Kasumi-1 (cell line): ENCODE measurements at places on chromosomes 3 and 15.

DNA sequence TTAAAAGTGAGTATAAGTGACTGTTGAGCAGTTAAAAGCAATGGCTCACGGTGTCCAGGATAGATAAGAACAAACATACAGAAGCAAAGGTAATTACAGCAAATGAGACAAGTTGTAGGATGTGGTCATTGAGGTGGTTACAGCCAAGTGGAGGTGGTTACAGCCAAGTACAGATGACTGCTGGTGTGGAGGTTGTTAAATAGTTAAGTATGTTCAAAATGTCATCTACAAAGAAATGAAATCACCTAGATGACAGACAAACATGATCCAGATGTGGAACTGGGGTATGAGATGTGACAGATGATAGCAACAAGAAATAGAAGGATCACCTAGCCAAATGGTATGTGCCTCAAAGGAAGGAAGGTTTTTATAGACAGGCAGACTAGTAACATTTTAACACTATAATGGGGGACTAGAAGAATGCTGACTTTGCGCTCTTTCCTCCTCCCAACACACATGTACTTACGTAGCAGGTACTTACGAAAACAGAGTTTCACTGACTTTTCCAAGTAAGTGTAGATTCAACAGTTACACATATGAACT lies 6.8 kb upstream of the ANKRD28 start:
- DNase-seq: no peak

- no peak for DNase-seq
These were observed 57.6 kb upstream of the FRMD4B start for GRCh38 chr3:69443457-69443920.

- no peak for DNase-seq
These were observed 26.6 kb downstream of the ITGB5 start for GRCh38 chr3:124860599-124860998.

- peak; percentile 74 for DNase-seq
These were observed 57.5 kb upstream of the SIN3A start for GRCh38 chr15:75508840-75509532.

DNA sequence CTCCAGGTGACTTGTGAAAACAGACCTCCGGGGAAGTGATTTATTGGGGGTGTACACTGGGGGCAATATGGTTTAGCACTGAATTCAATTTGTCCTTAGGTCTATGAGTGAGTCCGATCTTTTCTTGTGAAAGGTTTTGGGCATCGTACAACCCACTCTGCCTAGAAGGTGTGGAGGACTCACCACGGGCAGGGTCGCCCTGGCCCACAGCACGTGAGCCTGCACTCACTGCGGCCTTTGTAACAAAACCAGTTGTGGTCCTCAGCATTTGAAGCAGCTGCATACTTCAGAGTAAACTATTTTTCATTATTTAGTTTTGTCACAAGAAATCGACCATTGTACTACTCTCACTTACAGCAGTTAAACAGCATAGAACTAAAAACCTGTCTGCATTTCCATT lies 72.6 kb upstream of the BLM start:
- no peak for DNase-seq

- no peak for DNase-seq
These were observed 41.5 kb downstream of the LYZL4 start for GRCh38 chr3:42368861-42369260.

DNA sequence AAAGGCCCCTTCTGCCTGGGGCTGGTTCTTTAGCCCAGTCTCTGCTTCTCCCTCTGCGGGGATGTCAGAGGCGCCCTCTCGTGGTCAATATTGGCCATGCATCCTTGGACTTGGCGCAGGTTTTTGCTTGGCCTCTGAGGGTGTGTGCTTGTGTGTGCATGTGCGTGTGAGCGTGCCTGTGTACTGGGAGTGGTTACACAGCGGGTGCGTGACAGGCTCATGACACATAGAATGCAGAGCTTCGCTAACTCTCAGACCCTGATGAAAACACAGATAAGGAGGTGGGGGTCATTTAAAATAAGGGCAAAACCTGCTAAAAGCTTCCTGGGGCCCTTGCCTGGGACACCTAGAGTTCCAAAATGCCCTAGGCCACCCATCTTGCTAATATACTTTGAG lies 160.9 kb downstream of the SMAD6 start:
- DNase-seq: peak; percentile 77

GRCh38 chr3:160695915-160696327 lies 19.0 kb downstream of the ARL14 start:
- DNase-seq: no peak

DNA sequence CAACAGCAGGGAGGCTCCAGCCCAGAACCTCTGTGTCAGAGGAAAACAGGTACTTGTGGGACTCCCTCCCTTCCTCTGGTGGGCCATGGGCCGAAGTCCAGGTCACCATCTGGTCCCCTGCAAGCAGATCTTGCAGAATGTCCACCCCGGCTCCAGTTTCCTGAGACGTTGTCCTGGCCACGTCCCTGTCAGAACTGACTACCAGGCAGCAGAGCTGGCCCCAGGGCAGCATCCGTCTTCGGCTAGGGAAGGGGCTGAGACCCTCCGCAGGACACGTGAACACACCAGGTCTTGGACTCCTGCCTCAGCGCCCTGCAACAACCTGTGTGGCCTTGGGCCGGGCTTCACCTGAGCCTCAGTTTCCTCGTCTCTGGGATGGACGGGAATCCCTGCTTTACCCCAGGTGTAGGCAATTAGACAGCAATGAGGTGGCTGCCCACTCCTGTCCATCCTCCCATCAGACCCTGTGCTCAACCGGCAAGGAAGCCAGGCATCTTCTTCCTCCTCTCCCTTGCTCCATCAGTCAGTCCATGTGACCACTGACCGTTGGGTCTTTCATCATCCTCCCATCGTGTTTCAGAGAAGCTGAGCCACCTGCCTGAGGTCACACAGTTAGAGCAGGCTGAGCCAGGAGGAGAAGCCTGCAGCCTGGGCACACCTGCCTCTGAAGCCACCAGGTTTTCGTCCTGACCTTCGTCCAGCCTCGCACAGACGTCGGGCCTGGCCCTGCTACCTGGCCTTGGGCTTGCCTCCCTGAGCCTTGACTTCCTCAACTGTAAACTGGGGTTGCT lies 8.9 kb upstream of the PRKCD start:
- no peak for DNase-seq

DNA sequence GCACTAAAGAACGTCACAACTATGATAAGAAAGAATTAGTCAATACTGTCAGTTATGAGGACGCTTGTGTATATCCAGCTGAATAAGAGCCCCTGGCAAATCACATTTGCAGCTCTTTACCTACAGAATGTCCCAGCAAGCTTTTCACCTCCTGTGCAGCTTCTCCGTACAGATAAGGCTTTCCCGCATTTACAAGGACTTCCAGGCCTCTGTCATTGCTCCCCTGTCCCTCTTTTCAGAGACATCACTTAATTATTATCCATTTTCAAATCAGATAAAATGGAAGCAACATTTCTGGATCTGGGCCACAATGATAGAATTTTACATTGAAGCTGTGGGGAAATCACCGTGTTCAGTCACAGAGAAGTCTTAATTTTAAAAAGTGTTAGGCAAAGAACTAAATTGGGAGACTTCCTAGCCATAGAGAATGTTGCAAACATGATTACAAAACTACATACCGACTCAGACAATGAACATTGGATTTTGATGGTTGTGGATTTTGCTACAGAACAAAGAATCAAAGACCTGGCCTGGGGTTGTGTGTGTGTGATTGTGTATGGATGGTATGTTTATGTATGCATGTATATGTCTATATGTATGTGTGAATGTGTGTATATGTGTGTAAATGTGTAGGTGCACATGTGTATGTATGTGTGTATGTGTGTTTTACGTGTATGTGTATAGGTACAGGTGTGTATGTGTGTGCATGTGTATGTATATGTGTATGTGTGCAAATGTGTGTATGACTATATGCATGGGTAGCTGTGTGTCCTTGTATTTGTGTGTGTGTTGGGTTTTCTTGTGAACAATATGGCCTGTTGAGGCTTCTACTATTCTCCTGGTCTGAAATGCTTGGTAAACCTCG lies 41.5 kb downstream of the MGLL start:
- no peak for DNase-seq

GRCh38 chr3:37932505-37932904 lies 58.1 kb upstream of the VILL start:
- no peak for DNase-seq

GRCh38 chr3:24513463-24513862 lies 18.8 kb upstream of the THRB start:
- DNase-seq: no peak

GRCh38 chr3:154729741-154730140 lies 299.8 kb upstream of the GPR149 start:
- no peak for DNase-seq

DNA sequence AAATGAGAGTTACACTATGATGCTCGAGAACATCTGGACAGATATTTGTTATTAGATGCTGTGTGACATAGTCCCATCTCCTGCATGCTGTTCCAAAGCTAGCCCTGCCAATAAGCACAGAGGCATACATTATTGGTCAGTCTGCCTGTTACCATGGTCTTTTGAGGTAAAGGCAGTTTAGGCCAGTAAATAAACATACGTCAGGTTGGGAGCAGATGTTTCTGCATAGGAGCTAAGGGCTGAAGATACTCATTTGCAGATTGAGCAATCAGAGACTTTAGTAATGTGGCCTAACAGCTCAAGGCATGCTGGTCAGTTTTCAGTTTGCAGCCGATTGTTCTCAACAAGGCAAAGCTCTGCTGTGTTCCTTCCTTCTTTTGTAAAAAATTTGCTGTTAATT lies 192.9 kb downstream of the ADAMTSL3 start:
- DNase-seq: no peak

- DNase-seq: no peak
These were observed 68.1 kb upstream of the MAGI1 start for GRCh38 chr3:66106788-66107187.

DNA sequence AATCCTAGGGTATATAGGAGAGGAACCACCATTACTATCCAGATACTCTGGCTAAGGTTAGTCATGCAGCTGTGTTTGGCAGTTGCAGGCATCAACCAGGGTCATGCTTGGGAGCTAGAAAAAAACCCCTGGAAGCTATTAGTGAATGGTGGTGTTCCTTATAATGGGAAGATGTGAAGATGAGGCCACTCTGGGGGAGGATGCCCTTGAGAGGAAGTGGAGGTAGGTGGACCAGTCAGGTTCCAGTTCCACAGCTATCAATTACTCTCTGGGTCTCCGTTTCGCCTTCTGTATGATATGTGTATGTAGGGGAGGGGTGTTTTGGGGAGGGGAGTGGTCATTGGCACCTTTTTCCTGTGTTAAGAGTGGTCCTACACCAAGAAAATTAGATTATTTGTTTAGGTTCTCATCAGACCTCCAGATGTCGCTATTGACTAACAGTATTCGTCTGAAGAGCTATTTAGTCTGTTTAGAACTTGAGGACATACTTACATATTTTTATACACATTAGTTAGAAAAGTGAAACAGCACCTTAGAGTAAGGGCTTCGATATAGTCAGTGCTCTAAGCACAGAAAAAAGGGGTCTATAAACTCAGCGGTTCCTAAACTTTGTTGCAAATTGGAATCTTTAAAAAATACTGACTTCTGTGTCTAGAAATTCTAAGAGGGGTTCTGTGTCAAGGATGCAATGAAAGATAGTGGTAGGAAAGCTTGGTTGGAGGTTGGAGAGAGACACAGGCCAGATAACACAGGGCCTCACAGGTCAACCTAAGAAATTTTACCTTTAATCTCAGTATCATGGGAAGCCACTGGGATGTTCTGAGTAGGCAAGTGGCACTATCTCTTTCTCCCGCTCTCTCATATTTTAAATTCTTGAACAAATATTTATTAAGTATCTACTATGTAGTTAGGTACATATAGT lies 9.1 kb upstream of the HPS3 start:
- DNase-seq: peak; percentile 73

- DNase-seq: no peak
These were observed 37.3 kb downstream of the NMNAT3 start for GRCh38 chr3:139640456-139640855.

DNA sequence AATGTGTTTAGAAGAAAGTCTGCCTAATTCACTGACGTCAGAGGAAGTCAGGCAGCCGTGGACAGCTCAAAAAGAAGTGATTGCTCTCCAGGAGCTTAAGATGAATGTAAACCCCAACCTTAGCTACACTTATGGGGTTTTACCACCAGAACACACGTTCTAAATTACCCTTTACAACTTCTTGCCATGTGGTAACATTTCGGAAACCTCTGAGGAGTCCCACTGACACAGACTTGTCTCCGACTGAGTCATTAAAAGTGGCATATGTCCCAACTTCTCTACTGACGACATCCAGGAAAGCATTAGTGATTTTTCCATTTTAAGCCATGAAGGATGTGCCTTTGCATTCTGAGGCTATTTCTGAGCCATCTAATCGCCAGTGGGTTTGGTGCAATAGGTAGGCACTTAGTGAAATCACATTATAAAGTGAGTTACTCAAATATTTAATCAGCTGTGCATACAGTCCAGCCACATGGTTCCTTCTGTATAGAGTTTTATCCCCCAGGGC lies 32.4 kb downstream of the C2CD4A start:
- DNase-seq: no peak

DNA sequence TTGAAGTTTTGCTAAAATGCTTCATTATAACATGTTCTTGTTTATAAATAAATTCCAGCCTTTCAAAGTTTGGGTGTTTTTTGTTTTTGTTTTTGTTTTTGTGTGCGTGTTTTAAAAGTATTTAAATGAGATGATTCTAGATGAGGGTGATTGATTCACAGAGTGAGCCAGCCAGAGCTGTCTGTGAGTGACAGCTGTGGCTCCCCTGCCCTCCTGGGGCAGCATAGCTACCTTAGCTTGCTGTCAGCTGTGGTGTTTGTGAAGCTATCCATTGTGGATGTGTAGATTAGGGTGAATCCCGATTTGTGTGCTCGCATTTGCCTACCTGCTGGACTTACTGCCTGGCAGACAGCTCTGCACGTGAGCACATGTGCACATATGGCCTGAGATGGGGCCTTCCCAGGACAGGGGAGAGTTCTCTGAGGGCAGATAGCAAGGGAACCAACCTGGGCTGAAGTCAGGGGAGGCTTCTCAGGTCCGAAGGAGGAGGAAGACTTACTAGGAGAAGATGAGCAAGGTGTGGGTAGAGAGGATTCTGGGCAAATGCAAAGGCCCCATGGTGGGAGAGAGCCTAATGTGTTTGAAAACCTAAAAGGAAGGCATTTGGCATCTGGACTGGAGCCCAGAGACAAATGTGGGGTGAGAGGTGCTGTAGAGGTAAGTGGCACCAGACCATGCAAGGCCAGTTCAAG lies 124.2 kb downstream of the EEFSEC start:
- no peak for DNase-seq

DNA sequence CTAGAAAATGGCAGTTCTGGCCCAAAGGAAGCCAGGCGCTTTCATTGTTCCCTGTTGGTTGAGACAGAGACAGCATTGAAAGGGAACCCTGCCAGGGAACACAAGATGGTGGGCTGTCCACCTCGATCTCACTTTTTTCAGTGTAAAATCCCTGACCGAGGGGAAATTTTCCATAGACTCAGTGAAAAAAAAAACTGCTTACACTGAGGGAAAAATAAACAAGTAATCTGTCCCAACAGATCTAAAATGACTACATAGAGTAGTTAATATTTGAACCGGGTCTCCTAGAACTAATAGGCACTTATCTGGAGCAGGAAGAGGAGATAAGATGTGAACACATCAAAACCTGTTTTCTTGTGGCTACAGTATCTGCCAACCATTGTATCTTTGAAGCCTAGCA lies 763.4 kb upstream of the GOLIM4 start:
- no peak for DNase-seq
